ENCODE measurements at places on chromosomes 2 and 18.
A peak's percentile ranks its signal among the peaks of the same experiment; 100 is the strongest.

- no peak for DNase-seq
These were observed 174.4 kb downstream of the NCKAP5 start for GRCh38 chr2:133393895-133394294.

- DNase-seq: no peak
These were observed 29.4 kb upstream of the NOTO start for GRCh38 chr2:73172963-73173362.

- no peak for DNase-seq
These were observed 1.8 kb downstream of the RNF138 start for GRCh38 chr18:32093523-32093922.

GRCh38 chr18:79585395-79586370 lies 93.9 kb upstream of the CTDP1 start:
- DNase-seq: no peak

GRCh38 chr18:36149514-36150289 lies 20.0 kb downstream of the ELP2 start:
- DNase-seq: no peak

GRCh38 chr2:26462511-26463243 lies 15.2 kb downstream of the OTOF start:
- DNase-seq: peak; percentile 54

GRCh38 chr18:52869942-52870907 lies 530.2 kb downstream of the DCC start:
- DNase-seq: peak; percentile 0

DNA sequence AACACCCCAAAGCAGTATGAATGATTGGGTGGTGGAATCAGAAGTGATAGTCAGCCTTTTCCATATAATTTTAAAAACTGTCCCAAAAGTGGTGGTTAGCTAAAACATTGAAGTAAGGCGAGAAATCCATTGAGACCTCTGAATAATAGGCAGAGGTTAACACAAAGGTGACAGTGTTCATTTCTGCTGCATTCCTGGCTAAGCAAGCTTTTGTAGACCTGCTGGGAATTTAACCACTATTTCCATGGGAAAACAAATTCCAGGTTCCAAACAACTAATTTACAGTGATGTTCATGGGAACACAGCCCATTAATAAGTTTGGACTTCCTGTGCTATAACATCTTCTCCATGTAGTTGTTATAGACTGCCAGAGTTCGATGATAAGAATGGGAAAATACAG lies 6.3 kb upstream of the INO80D start:
- DNase-seq: no peak

- DNase-seq: no peak
These were observed 9.4 kb downstream of the GPD2 start for GRCh38 chr2:156445296-156446220.

GRCh38 chr2:136055929-136056688 lies 61.8 kb downstream of the CXCR4 start:
- no peak for DNase-seq

GRCh38 chr2:230650585-230651137 lies 62.0 kb upstream of the CAB39 start:
- no peak for DNase-seq

DNA sequence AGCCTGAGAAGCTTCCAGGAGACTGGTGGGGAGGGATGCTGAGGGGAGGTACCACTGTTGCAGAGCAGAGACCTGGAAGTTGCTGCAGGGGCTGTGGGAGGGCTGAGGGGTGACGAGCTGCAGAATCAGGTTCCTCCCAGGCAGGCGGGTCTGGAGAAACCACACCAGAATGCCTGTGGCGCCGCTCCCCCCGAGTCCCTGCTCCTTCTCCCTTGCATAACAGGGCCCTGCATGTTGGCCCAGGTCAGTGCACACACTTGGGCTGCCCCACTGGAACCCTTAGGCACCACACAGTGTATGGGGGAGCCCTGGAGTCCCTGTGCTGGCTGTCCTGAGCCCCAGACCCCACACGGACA lies 60.4 kb downstream of the ARL4C start:
- DNase-seq: no peak

DNA sequence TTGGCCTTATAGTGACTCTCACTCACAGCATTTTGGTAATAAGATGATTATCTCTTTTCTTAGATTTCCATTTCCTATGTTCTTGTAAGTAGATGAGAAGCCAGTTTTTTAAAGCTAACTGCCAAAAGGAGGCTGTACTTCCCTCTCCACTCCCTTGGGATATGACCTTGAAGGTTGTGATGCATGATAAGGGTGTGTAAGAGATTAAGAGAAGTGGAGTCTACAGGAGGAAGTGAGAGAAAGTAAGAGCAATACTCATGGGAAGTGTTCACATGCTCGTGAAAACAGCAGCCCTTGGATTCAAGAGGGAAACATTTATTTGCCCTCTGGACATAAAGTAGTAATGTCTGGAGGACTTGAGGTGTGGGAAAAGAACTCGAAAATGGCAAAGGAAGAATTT lies 171.5 kb downstream of the EVA1A start:
- no peak for DNase-seq

DNA sequence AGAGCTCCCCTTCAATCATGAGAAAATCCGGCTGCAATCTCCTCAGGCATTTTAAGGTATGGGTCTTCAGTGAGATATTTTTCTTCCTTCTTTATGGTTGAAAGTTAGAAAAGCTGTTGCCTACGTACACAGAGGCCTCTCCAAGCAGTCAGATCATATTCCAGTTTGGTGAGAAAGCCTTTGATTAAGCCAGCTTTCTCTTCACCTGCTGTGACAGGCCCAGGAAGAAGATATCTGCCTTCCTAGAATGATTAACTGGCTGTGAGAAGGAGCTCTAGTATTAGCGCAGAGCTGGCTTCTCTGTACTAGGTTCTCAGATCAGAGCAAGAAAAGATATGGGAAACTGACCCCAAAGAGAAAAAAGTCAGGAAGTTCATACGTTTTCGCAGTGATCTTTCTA lies 585.0 kb upstream of the CHAC2 start:
- DNase-seq: no peak

DNA sequence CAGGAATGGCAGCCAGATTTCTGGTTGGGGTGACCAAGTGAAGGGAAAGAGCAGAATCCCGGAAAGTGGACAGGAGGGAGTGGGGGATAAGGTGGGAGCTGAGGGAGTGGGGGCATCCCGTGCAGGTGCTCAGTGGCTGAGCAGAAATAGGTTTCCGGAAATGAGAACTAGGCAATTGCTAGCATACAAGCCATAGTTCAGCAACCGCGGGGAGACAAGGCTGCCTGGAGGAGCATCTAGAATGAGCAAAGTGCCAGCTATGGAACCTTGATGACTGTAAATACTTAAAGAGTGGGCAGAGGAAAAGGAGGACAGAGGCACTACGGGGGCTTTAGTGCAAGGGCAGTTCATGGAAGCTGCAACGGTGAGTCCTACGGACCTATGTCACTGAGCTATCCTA lies 220.2 kb downstream of the BCL11A start:
- DNase-seq: no peak

DNA sequence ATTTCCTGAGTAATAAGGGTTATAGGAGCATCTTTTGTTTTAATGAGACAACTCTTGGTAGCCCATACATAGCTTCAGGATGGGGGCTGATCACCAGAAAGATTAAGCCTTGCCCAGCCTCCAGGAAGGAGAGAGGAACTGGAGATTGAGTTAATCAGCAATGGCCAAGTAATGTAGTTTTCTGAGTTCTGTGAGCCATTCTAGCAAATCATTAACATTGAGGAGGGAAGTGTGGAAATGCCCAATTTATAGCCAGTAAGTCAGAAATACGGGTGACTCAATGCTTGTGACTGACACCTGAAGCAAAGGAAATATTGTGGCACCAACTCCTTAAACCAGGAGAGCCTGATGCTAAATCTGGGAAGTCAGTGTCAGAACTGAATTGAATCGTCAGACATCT lies 205.1 kb upstream of the SRD5A2 start:
- no peak for DNase-seq

DNA sequence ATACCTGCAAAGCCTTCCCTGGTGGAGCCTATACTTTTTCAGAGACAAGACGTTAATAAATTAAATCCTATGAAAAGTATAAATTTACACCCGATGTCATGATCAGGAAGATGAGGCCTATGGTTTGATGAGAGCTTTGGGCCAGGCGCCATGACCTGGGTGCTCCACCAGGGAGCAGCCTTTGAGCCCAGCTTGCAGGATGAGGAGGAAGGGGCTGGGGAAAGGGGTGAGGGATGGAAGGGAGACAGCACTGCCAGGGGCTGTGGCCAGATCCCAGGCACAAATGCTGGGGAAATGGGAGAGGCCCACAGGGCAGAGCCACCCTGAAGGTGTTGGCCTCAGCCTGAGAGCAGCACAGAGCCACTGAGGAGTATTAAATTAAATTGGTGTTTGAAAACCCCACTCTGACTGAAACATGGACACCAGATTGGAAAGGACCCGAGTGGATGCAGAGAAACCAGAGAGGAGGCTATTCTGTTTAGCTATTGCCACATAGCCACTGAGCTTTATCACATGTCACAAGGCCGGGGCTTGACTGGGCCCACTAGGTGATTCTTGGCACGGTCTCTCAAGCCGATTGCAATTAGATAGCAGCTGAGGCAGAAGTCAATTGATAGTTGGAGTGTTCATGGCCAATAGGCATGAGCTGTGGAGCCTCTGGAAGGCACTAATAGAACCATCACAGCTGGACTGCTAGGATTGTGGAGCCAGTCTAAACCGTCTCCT lies 9.6 kb upstream of the FAHD2A start:
- no peak for DNase-seq

DNA sequence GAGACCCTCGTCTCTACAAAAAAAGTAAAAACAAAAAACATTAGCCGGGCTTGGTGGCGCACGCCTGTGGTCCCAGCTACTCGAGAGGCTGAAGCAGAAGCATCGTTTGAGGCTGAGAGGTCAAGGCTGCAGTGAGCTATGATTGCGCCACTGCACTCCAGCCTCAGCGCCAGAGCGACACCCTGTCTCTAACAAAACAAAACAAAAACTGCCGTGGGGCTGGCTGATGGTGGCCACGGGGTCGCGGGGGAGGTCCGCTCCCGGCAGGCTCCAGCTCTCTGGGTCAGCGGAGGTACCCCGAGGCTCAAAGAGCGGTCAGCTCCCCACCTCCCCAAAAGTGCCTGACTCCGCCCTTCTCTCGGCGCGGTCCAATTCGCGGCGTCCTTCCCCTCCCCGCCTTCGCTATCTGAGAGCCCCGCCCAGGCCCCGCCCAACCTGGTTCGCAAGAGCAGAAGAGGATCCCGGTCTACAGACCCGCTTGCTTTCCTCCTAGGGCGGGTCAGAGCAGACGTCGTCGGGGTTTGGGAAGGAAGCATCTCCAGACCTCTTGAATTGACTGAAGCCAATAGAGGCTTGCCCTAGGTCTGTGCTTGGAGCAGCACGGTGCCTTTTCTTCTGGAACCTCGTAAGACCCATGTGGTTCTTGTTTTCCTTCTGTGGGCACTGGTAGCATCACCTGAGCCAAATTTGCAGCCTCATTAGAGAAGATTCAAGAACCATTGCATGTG lies 7.8 kb downstream of the RAX start:
- DNase-seq: peak; percentile 64

Data from NCI-H2081 (cell line).